HuH-7 (cell line): ENCODE measurements at places on chromosomes 6 and 20.

- no peak for DNase-seq
Measured at GRCh38 chr6:135692426-135692825, 159.1 kb upstream of the PDE7B start.

DNA sequence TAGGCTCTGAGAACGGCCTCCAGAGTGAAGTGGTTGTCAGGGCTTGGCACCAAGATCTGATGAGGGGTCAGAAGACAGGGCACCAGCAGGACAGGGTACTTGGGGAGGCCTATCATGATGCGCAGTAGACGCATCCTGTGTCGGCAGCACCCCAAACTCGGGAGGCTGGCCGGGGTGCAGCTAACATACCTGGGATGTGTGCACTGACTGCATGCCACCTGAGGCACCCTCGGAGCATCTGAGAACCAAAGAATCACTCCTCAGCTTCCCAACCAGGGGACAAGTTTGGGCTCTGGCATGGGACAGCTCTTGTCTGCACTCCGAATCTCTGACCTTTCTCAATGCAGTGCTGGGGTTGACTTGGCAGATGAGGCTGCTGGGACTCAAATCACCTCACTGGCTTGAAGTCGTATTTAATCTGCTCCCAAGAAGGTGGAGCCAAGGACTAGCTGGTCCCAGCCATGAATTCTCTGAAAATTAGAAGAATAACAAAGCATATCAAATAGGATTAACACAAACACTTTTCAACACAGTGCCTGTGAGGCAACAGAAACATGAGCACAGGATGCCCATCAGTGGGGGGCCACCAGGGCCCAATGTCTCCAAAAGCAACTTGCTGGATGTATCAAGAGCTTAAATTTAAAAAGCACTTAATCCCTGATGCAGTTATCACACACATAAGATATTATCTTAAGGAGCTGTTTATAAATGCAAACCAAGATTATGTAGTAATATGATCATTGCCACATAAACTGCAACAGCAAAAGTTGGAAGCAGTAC lies 348.8 kb downstream of the PREX1 start:
- no peak for DNase-seq

GRCh38 chr6:75747152-75747992 lies 1.7 kb upstream of the MYO6 start:
- DNase-seq = no peak

DNA sequence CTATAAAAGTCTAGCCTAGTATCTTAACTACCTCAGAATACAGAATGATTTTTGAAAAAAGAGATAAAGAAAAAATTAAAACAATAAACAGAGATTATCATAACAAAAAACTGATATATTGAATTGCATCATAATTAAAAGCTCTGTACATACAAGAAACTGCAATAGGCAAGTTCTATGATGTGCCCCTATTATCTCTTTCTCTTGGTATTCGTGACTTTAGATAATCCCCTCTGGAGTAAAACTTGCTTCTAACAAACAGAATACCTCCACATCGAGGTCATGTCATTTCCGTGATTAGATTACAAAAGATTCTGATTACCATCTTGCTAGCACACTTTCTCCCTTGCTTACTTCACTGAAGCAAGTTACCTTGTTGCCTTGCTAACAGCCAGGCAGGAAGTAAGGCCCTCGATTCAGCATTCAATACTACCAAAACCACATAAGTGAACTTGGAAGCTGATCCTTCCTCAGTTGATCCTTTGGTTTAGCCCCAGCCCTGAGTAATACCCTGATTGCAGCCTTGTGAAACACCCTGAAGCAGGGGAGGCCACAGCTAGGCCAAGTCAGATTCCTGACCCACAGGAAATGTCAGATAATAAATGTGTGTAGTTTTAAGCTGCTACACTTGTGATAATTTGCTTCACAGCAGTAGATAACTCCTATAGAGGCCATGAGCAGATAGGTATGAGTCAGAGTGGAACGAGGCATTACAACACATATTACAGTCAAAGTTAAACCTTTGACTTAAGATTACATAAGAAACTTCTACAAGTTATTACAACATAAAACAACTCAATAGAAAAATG lies 53.7 kb upstream of the TMX4 start:
- peak; percentile 25 for DNase-seq

- DNase-seq = no peak
Measured at GRCh38 chr6:1312473-1313367, 822 bp downstream of the FOXQ1 start.

GRCh38 chr6:14458669-14459266 lies 341.2 kb downstream of the CD83 start:
- DNase-seq = no peak

DNA sequence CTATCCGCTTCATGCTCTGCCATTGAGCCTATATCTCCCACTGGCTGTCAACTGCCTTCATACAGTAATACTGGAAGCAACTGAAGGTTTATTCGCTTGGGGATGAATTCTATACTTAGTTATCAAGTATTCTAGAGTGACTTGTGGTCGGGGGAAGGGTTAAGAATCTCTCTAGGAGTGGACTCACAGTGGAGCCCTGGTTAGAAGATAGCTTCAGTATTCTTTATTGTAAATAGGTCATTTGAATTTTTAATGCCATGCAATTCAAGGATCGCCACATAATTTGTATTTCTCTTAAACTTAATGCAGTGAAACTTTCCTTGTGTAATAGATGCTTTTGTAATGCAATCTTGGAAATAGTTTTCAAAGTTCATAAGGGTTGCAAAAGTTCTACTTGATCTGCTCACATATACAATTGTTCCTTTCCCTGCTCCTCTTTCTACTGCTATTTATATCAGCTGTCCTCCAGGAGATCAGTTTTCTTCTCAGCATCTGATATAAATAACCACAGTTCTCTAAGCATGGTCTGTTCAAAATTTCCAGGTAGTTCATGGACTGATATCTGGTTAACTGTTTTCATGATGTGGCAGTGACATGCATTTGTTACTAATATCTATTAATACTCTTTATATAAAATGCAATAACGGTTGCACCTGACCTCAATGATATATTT lies 120.3 kb downstream of the KCNQ5 start:
- no peak for DNase-seq

DNA sequence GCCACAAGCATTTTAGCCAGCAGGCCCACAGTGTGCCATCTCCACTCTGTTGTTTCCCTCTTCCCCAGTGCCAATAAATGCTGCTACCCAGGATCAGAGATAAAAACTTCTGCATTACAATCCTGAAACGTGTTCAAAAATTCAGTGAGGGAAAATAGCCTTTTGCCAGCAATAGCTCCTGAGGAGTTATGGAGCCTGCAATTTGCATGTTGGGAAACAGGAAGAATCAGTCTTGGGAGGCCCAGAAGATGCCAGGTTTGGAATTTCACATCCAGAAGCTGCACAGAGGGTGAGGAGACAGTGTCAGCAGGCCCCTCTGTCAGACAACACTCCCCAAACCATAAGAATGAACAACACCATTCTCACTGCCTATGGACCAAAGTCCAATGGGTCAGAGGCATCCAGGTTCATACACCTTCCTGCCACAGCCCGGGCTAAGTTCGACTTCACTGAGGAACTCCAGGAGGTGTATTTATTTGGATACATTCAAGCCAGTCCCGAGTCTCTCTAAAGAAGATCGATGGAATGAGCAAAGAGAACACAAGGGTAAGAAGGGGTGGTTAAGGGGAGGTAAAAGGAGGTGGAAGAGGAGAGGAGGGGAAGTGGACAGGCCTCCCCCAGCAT lies 20.8 kb downstream of the RRBP1 start:
- DNase-seq = no peak

- DNase-seq = no peak
Measured at GRCh38 chr6:108952776-108953486, 104.7 kb downstream of the ARMC2 start.

- DNase-seq = no peak
Measured at GRCh38 chr6:32938494-32938893, 2.3 kb downstream of the HLA-DMB start.

DNA sequence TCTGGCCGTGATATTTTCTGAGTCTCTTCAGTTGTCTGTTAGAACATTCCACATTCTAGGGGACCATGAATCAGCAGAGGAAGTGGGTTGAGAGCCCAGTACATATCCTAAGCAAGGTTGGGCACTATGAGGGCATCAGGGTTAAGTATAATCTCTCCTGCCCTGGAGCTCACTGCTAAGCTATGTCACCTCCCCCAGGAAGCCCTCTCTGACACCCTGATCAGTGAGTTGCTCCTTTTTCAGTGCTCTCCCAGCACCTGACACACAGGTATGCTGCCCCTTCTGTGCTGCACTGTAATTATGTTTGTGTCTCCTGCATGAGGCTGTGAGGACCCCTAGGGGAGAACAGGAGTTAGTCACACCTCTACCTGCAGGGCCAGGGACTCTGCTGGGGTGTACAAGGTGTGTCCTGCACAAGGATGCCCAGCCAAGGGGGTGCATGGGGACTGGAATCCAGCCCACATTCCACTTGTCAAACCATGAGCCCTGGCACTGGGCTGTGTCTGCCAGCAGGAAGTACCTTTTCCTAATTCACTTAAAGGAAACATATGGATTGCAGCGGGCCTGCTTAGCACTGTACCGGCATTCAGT lies 3.9 kb downstream of the RAB44 start:
- DNase-seq = no peak

- no peak for DNase-seq
Measured at GRCh38 chr20:49187330-49187850, 744 bp downstream of the STAU1 start.

DNA sequence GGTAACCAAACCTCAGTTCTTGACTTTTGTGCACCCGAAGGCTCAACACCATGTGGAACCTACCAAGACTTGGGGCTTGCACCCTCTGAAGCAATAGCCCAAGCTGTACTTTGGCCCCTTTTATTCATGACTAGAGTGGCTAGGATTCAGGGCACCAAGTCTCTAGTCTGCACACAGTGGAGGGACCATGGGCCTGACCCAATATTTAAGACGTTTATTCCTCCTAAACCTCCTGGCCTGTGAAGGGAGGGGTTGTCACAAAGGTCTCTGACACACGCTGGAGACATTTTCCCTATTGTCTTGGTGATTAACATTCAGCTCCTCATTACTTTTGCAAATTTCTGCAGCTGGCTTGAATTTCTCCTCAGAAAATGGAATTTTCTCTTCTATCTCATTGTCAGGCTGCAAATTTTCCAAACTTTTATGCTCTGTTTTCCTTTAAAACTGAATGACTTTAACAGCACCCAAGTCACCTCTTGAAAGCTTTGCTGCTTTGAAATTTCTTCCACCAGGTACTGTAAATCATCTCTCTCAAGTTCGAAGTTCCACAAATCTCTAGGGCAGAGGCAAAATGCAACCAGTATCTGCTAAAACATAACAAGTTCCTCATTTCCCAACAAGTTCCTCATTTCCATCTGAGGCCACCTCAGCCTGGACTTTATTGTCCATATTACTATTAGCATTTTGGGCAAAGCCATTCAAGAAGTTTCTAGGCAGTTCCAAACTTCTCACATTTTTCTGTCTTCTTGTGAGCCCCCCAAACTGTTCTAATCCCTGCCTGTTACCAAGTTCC lies 481.4 kb upstream of the BTBD3 start:
- DNase-seq = no peak

DNA sequence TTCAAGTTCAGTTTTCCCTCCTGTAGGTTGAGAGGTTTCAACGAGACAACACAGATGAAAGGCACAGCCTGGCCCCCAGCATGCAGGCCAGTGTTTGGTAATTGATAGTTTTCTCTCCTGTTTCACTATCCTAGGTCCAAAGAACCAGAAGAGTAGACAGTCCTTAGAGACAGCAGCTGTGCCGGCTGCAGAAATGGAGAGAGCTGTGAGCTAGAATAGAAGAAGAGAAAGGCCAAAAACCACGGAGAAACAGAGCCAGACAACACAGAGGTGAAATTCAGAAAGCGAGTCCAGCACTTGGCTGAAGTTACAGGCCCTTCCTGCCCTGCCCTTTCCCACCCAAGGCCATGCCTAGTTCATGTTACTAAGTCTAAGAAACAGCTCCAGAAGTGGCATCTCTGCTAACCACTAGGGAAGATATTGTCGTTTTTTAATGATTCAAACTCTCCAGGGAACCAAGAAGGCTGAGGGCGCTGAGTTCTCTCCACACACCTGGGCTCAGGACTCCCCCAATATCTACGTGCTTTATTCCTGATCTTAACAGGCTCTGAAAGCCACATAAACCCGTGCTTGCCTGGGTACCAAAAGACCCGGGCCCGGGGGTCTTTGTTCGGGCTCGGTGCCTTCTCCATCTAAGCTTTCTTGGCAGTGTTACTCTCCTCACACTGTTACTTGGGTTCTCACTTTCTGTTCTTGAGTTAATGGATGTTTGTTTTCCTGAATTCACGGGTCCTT lies 16.5 kb upstream of the RBPJL start:
- no peak for DNase-seq

- DNase-seq = no peak
Measured at GRCh38 chr20:33789109-33789857, 21.9 kb upstream of the CHMP4B start.
